Stimulated activated CD8-positive, alpha-beta memory T cell treated with anti-CD3 and anti-CD28 coated beads, Interleukin-7, amount 100 ng/mL, for 1 hour (primary cell): ENCODE measurements at places on chromosomes 1 and 21.

GRCh38 chr1:97870589-97870988 lies 50.2 kb downstream of the DPYD start:
- DNase-seq, result no peak

GRCh38 chr1:8404460-8405370 lies 86.8 kb downstream of the SLC45A1 start:
- no peak for DNase-seq

DNA sequence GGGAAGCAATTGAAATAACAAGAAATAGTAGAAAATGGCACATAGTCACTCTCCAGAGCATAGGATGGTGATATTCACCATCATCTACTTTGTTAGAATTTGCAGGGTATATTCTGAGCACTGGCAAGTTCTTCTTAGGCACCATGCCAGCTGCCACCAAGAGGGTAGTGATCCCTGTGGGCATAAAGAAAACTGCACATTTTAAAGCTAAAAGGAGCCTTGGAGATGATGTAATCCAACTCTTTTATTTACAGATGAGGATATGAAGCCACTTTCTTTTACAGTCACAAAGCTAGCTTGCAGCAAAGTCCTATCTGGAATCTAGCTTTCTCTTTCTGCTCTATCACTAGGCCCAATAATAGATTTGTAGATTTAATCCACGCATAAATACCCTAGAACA lies 69.0 kb downstream of the PTGER3 start:
- DNase-seq, result no peak

- no peak for DNase-seq
Observed at GRCh38 chr1:223244366-223245103, 101.5 kb upstream of the TLR5 start.

GRCh38 chr1:6331543-6332273 lies 61.9 kb downstream of the ACOT7 start:
- DNase-seq, result no peak

DNA sequence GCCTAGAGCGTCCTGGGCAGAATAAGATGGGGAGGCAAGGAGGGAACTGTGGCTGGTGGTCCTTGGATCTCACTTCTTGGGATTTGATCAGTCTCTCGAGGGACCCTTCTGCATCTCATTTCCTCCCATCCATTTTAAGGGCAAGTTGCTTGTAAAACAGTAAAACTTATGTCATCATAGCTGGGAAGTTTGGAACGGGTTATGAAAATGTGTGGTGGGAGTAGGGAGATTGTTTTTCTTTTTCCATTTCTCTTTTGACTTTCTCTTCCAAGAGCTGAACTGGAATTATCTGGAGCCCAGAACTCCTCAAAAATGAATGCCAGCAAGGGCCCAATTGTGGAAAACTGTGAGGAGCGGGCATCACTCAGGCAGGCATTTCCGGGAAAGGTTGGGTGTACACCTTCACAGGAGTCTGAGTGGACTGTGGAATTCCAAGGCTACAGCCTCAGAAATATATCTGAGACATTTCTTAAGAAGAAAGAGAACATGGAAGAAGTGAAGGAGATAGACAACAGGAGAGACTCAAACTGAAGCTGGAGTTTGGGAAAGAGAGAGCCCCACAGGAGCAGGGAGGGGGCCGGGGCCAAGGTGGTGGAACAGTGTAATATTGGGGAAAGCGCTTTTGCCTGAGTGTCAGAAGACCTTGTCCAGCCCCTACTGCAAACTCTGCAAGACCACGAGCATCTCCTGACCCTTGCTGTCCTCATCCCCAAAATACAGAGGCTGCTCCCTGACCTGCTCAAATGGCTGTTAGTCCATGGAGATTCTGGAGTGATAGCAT lies 185.1 kb downstream of the FOXD2 start:
- DNase-seq, result no peak

- DNase-seq, result no peak
Observed at GRCh38 chr1:9902060-9902452, 8.0 kb downstream of the CTNNBIP1 start.

- no peak for DNase-seq
Observed at GRCh38 chr1:228228601-228229074, 20.8 kb downstream of the OBSCN start.

DNA sequence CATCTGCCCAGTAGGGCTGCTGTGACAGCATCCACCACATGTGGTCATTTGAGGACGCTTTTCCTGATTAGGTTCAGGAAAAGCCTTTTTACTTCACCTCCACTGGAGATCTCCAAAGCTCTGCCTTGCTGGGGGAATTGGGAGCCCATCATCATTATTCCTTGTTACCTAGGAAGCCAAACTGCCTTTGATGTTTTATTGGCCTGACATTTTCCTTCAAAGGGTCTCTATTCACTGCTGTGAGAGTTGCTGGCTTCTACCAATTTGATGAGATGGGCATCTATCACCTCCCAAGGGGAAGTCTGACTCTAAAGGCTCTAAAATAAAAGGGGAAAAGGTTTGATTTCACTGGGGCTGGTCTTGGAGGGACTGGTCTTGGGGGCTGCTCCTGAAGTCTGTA lies 678.6 kb downstream of the PTPRU start:
- DNase-seq, result no peak

DNA sequence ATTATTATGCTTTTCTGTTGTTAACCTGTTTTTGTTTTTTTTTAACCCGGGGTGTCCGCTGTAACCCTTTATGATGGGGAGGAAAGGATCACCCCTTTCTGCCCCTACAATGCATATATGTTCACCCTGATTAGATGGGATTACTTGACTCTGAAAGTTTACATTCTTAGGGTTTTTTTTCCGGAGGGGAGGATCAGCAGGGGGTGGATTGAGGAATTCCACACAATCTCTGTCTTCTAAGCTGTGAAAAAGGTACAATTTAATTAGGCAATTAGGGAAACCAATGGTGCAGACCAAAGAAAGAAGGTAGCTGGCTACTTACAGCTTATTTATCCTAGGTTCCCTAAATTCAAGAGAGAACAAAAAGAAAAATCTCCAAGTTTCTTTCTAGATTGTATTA lies 58.3 kb downstream of the EDEM3 start:
- DNase-seq, result no peak

- no peak for DNase-seq
Observed at GRCh38 chr1:114758256-114758832, 560 bp upstream of the CSDE1 start.

GRCh38 chr1:116545359-116545705 lies 25.5 kb downstream of the CD58 start:
- no peak for DNase-seq

GRCh38 chr21:41501919-41502318 lies 6.0 kb downstream of the TMPRSS2 start:
- no peak for DNase-seq

GRCh38 chr1:64898107-64898861 lies 68.1 kb downstream of the JAK1 start:
- DNase-seq, result no peak

DNA sequence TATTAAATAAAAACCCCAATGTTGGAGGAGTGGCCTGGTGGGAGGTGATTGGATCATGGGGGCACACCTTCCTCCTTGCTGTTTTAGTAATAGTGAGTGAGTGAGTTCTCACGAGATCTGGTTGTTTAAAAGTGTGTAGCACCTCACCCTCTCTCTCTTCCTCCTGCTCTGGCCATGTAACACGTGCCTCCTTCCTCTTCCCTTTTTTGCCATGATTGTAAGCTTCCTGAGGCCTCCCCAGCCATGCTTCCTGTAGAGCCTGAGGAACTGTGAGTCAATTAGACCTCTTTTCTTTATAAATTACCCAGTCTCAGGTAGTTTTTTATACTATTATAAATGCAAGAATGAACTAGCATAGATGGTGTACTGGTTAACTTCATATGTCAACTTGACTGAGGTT lies 68.0 kb downstream of the CCDC30 start:
- DNase-seq, result no peak

DNA sequence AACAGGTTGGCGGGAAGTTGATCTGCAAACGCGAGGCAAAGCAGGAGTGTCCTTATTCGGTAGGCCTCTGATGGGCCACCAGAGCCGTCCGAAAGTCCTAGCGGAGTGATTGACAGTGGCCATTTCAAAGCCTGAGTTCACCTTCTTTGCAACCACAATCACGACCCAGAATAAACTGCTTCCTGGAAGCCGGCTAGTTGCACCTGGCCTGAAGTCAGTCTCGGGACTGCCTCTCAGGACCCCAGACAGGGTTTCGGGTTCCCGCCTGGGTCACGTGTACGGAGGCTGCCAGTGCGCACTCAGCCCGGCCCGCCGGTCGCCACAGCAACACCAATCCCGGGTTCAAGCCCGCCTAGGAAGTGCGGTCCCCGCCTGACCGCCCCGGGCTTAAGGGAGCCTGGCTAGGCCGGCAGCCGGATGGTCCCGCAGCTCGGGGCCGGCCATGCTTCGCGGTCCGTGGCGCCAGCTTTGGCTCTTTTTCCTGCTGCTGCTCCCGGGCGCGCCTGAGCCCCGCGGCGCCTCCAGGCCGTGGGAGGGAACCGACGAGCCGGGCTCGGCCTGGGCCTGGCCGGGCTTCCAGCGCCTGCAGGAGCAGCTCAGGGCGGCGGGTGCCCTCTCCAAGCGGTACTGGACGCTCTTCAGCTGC lies at the start of gene TOR3A:
Gene TOR3A, plus strand, starts transcription at position 384 of the 646 bp plus-strand sequence. Its CDS starts 59 bp downstream, at position 443.
- peak; percentile 57 for DNase-seq

DNA sequence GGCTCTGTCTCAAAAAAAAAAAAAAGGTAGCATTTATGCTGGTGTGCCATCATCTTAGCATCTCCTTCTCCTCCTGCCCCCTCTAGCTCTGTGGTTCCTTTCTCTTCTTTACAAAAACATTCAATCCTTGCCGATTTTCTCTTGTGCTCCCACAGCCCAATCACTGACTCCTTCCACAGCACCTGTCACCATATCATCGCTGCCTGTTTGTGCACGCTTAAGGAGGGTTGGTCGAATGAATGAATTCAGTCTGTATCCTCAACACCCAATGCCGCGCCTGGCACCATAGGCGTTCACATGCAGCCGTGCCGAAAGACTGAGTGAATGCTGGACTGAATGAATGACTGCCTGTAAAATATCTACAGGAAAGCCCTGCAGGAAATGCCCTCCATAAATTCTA lies 7.9 kb downstream of the RNU5D-1 start:
- no peak for DNase-seq

DNA sequence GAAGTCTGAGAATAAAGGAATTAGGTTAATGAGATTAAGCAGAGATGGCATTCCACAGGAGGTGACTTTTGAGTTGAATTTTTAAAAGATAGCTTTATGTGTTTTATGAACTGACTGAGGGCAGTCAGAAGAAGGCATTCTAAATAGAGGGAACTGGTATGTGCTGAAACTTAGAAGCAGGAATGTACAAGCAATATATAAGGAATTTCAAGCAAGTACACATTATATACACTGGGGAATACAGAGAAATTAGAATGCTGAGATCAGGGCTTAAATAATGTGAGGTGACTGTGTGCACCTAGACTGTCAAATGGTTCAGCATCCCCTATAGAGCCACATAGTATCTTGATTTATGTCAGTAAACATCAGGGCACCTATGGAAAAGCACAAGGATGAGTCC lies 19.3 kb downstream of the WNT2B start:
- no peak for DNase-seq

GRCh38 chr1:31661856-31662255 lies 17.2 kb upstream of the PEF1 start:
- DNase-seq, result no peak

GRCh38 chr1:219812491-219813203 lies 115.7 kb downstream of the SLC30A10 start:
- DNase-seq, result no peak

GRCh38 chr1:197466813-197467212 lies 198.8 kb downstream of the CRB1 start:
- no peak for DNase-seq

GRCh38 chr1:207861442-207862177 lies 49.3 kb downstream of the CD34 start:
- no peak for DNase-seq

- DNase-seq, result no peak
Observed at GRCh38 chr1:97820470-97821188, 100.2 kb downstream of the DPYD start.

GRCh38 chr1:177170756-177171535 lies at the start of gene BRINP2:
Gene BRINP2, plus strand, starts transcription at chr1:177170958. Its CDS starts 58,919 bp downstream, at chr1:177229877.
- no peak for DNase-seq

GRCh38 chr1:107264007-107264406 lies 123.2 kb downstream of the NTNG1 start:
- no peak for DNase-seq

DNA sequence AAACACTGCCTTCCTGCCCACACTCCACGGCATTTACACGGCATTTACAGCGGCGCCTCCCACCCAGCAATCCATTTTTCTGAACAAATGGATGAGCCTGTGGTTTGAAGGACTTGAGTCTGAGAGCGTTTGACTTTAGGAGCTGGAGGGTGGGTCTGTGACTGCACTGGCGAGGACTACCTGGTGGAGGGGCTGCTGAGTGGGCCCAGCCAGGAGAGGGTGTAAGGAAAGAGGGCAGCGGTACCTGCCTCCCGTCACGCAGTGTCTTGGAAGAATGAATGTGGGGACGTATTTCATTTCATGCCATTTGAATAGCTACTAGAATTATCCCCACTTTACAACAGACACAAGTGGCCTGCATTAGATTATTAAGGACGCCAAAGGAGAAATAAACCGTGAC lies 62.9 kb downstream of the B3GALT5 start:
- no peak for DNase-seq

DNA sequence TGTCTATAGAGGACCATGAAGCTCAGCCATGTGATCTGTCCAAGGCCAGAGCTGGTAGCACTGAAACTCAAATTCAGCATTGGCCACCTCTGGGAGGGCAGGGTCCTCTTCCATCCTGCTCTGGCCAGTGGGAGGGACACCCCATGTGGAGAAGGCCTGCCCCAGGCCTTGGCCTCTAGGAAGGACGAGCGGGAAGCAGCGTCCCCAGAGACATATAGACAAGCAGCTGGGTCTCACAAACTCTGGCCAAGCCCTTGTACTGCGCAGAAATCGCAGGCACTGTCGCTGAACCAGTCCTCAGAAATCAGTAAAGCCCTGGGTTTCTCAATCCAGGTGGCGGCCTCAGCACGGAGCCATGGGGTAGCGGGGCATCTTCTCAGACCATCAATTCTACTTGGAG lies 180.7 kb downstream of the HIVEP3 start:
- DNase-seq, result no peak

DNA sequence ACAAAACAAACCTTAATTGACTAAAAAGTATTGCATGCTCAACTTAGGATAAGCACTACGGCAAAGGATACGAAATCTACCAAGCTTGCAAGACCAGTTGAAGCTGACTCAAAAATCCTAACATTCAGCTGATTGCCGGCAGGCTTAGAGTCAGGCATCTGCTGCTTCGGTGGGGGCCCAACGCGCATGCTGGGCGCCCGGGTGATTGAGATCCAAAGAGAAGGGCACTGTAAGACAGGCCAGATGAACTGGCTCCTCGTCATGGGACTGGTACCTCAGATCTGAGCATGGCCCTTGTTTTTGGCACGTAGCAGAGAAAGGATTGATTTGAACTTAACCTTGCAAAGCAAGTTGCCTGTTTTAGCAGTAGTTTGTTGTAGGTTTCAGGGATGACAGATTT lies 86.6 kb downstream of the PRDM2 start:
- DNase-seq, result no peak

GRCh38 chr1:199002661-199003060 lies 363.8 kb downstream of the PTPRC start:
- no peak for DNase-seq
